Stimulated activated CD4-positive, alpha-beta T cell treated with anti-CD3 and anti-CD28 coated beads, Interleukin-15, amount 100 ng/mL, for 24 hours (primary cell): ENCODE measurements at places on chromosomes 2 and 18.

DNA sequence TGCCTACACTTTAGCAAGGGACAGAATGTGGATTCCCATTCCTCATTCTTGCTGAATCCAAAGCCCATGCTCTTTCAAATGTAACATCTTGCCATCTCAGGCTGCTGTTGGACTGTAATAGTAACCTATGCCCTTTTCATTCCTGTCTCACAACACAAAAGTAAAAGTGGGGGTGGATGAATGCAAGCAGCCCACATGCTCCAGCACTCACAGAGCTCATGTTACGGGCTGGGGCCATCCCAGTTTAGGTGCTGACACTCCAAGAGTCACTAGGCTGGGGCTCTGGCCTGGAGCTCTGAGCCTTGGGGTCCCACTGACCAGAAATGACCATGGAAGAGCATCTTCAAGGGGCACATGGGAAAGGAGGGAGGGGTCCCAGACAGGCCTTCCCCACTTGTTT, 47.6 kb downstream of the CCBE1 start:
- no peak for DNase-seq

DNA sequence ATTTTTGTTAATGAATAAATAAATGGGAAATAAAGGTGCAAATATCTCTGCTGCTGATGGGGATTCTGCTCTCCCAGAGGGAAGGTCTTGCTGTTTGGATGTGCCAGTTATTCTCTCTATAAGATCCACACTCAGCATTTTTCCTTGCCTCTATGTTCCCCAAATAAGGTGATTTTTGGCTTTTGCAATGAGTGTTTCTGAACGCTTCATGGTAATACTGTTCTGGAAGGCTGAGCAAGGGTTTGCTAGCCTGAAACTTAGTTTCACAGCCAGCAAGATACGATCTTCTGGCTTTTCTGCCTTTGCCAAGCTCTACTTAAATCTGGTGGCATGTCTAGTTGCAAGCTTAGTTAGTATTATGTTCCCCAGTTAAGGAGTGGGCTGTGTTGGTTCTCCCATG, 114.6 kb downstream of the LPIN1 start:
- no peak for DNase-seq

DNA sequence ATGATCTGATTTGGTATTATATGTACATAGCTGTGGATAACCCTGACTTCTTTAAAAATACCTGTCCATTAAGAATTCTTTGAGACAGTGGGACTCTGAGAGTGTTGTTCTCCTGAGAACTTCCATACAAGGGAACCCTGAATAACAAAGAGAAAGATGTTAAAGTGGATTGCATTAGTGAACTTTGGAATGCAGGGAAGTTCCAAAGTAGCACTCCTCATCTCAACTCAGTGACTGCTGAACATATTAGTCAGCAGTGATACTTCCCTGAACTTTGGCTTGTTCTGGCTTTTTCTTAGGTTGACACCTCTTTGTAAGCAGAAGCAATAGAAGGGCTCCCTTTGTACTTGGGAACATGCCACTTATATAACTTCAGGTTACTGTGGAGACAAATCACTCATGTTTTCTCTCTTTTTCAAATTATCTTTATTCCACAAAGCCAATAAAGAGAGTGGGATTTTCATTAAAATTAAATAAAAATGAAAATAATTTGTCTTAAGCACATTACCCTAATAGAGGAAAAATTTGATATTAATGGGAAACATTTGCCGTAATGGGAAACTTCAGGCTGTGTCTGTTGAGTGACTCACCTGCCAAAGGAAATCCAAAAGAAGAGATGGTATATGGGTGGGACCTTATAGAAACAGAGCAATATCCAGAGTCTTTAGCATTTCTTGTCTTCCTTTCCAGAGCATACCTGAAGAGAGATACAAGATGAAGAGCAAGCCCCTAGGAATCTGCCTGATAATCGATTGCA, 33.3 kb downstream of the CFLAR start:
- no peak for DNase-seq

- DNase-seq: no peak
These were observed 349.2 kb downstream of the INSIG2 start for GRCh38 chr2:118437501-118437900.

DNA sequence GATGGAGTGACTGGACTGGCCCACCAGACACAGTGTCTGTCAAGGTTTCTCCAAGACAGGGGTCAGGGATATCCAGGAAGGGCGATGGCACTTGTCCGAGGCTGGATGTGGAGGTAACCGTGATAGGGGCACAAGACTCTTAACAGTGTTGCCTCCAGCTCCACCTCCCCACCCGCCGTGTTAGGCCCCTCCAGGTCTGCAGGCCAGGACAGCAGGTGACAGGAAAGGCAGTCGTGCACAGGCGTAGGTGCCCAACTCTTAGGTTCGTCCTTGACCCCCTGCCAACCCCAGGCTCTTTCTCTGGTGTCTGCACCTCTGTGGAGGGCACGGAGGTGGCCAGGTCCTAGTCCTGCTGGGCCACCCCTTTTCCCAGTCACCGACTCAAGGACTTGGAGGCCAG, 10.1 kb downstream of the ITM2C start:
- DNase-seq: no peak

GRCh38 chr2:204974487-204974886, 429.2 kb downstream of the PARD3B start:
- DNase-seq: no peak

GRCh38 chr2:138814123-138814898, 34.1 kb upstream of the NXPH2 start:
- DNase-seq: no peak

DNA sequence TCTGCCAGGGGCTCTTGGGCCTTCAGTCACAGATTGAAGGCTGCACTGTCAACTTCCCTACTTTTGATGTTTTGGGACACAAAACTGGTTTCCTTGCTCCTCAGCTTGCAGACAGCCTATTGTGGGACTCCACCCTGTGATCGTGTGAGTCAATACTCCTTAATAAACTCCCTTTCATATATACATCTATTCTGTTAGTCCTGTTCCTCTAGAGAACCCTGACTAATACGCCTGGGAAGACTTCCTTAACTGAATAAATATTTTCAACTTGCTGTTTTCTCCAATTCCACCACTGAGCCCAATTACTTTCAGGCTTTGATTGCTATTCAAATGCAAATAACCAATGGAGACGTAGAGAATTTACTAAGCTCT, 61.4 kb upstream of the CCDC195 start:
- no peak for DNase-seq
